ENCODE measurements at places on chromosomes 6 and 20. TPM values are rescaled to one million over a fixed set of nuclear protein-coding genes. Genes with fewer than 3 reads are reported as not detected.

The MOXD1 gene
- 123 TPM for total RNA-seq

The VSTM2L gene
- 1.3 TPM for total RNA-seq

The HLA-DQA2 gene
- total RNA-seq = 0.95 TPM

The RBBP8NL gene
- 0.69 TPM for total RNA-seq

The RHAG gene
- 1.0 TPM for total RNA-seq

The PRSS16 gene
- 2.0 TPM for total RNA-seq

The PCED1A gene
- 16.6 TPM for total RNA-seq

Measured in urinary bladder (tissue), 4 donors.